Stimulated activated CD4-positive, alpha-beta T cell treated with anti-CD3 and anti-CD28 coated beads, Interleukin-1b, Interleukin-23, amount 100 ng/mL, for 1 hour (primary cell): ENCODE measurements at places on chromosomes 6 and 20.

- DNase-seq: no peak
Observed at GRCh38 chr6:53230775-53231467, 82.3 kb upstream of the GCM1 start.

DNA sequence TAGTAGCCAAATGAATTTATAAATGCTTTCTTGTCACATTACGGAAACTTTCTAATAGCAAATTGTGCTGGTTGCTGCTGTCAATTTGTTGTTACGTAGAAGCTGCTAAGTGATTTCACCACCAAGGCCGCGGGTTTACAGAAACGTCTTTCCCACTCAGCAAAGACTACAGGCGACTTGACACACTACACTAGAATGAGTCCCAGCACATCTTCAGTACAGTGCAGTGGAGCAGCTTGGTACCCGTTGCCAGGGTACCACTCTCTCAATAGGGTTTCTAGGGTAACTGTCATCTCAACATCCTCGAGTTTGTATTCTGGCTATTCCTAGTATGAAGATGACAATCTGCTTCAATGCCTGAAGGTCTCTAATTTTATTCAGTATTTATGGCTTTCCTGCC lies 22.7 kb upstream of the ZDHHC14 start:
- no peak for DNase-seq

GRCh38 chr6:106206905-106207304 lies 118.7 kb downstream of the ATG5 start:
- DNase-seq: no peak

DNA sequence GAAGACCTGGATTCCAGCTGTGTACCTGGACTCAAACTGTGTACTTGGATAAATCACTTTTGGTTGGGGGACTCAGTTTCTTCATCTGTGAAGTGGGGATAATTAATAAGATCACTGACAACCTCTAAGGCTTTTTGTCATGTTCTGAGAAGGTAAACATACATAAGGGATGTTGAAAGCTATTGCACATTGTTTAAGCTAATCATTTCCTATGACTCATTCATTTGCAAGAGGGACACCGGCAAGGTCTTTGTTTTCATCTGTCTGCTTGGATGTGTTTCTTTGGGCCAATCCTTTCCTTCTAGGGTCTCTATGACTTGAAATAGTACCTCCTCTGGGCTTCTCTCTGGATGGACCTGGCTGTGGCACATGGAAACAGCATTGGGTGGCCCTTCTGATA lies 6.8 kb downstream of the PROKR2 start:
- no peak for DNase-seq

GRCh38 chr6:170022291-170022722 lies 268.6 kb downstream of the DLL1 start:
- DNase-seq: no peak

DNA sequence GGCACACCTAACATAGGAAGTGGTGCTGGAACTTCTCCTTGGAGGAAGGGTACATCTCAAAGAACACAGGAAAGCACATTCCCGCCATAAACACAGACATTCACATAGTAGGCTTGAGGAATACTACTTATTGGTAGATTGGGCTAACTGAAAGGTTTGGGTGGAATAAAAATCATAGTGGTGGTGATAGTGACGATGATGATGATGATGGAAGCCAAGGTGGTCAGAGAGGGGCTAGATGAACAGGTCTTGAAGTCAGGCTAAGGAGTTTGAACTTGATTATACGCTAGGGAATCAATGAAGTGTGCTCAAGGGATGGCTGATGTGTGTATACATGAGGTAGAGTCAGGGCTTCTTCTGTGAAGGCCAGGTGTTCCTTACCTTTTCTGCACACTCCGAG lies 12.0 kb upstream of the PLEKHG1 start:
- DNase-seq: no peak

DNA sequence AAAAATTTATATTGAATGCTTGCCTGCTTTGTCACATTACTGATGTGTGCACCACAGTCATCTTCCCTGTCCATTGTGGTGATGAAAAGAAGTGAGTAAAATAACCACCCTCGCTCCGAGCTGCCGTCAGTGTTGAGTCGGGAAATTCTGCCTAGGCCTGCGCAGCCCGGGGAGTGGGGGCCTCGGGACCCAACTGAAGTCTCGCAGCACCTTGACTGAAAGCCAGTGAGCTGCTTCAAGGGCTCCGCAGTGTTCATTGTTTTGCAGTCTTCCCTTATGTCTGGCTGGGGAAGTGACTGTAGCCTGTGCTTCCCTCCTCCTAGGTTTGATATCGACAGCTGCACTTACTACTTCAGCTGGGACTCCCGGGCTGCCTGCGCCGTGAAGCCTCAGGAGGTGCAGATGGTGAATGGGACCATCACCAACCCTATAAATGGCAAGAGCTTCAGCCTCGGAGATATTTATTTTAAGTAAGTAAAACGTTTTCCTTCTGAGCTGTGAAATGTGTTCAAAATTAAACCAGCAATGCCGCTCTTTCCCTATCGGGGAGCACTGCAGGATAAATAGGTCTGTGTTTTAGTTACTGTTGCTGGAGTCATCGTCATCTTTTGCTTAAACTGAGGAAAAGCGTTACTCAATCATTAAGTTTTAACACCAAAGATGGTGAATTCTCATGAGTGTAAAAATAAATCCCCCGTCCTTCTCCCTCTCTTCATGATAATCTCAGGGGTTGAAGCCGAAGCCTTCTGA lies 32.7 kb upstream of the SLC22A1 start:
- no peak for DNase-seq
